CD8-positive, alpha-beta T cell (primary cell): ENCODE measurements at places on chromosomes 2 and 18. TPM values are rescaled to one million over a fixed set of nuclear protein-coding genes. Genes with fewer than 3 reads are reported as not detected.

WNT10A gene
- 4.9 TPM for total RNA-seq

GRCh38 chr2:205849136-205849535 is 166.8 kb downstream of the NRP2 start:
- no peak for DNase-seq

ANKRD30BL gene
- not detected for total RNA-seq

DNA sequence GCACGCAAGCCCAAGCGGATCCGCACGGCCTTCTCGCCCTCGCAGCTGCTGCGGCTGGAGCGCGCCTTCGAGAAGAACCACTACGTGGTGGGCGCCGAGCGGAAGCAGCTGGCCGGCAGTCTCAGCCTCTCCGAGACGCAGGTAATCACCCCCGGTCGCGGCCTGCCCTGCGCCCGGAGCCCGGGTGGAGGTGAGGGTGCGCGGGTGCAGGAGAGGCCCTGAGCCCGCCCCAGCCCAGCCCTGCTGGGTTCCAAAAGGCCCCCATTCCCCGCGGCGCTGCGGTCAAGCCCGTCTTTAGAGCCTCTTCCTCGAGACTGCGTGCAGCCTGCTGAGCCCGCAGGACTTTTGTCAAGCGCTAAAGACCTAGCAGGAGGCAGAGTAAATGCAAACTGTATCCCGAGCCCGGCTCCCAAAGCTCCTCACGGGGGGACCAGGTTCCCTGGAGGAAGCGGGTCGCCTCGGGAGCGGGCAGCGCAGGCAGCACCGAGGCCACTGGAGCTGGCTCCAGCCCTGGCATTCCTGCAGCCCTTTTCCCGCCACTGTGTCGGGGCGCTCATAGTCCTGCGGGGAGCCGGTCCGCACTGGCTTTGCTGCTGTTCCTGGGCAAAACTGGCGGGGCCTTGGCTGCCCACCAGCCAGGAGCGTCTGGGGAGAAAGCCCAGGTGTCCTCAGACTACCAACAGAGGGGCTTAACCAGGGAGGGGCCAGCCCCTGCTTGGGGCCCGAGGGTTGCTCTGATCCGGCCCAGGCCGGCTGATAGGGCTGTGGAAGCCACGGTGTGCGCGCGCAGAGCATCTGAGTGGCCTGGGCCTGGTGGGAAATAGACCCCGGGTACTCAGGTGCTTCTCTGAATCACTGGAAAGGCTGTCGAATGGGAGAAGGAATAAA is 7.3 kb downstream of the EMX1 start:
- no peak for DNase-seq

LNPK gene
- total RNA-seq: 16.9 TPM
